ENCODE measurements at places on chromosomes 12 and 14. TPM values are rescaled to one million over a fixed set of nuclear protein-coding genes. Genes with fewer than 3 reads are reported as not detected.

- DNase-seq = peak; percentile 32
These were observed 8.3 kb downstream of the CDKL1 start for GRCh38 chr14:50388256-50388931.

- no peak for DNase-seq
These were observed 54.8 kb downstream of the NFKBIA start for GRCh38 chr14:35349496-35350365.

DNA sequence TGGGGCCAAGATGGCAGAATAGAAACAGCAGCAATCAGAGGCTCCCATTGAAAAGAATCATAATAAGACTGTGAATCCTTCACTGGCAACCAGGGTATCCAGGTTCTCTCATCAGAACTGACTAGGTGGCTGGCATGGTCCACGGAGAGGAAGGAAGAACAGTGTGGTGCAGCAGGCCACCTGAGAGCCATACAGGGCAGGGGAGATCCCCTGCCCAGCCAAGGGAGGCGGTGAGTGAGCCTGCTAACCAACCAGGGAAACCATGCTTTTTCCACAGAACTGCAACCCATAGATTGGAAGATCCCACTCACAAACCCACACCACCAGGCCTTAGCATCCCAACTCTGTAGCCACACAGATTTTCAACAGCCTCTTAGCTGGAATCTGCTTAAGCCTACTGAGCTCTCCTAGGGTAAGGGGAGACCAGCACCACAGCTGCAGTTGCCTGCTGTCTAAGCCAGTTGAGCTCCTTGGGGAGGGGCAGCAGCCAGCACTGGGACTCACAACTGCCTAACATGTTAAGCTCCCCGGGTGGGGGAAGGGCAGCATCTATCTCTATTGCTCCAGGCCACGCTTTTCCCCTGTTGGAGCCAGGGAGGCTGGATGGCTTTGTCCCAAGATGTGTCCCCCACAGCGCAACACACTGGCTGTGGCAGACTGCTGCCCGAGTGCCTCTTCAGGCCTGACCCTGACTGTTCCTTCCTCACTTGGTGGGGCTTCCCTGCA lies 342.6 kb upstream of the CCDC196 start:
- DNase-seq = peak; percentile 12

DNA sequence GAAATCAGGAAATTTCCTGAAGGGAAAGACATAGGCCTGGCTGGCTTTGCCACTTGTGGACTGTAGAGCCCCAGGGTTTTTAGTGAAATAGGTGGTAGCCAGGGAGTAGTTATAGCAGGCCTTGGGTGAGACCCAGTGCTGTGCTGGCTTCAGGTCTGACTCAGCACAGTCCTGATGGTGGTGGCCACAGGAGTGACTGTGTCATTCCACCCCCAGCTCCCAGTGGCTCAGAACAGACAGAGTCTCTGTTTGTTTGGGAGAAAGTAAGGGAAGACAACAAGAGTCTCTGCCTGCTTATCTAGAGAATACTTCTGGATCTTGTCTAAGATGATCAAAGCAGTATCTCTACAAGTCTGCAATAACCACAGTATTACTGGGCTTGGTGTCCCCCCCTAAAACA lies 27.5 kb upstream of the OR6J1 start:
- no peak for DNase-seq

DNA sequence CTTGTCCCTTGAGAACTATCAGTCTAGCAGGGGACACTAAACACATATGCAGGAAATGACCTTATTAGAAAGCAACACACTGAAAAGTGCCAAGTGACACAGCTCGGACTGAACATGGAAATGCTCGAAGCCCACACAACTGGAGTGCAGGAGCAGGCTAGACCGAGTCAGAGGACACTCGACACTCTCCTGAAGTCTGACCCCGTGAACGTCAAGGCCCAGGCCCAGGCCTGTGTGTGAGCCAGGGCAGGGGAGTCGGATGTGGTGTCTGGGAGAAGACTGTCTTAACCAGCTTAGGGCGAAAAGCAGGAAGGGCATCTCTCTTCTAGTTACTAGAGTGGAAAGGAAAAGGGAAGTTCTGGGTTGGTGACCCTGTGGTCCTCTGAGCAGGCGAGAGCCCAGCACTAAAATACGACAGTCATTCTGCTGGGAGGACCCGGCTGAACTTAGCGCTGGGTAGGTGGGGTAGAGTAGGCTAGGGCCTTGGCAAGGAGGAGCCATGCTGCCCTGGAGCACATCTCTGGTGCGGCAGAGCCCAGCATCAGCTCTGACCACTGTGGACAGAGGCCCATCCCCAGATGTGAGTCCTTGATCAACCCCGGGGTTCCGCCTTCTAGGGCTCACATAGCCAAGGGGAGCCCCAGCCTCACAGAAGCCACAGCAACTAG lies 93.0 kb downstream of the NTF3 start:
- DNase-seq = no peak

DNA sequence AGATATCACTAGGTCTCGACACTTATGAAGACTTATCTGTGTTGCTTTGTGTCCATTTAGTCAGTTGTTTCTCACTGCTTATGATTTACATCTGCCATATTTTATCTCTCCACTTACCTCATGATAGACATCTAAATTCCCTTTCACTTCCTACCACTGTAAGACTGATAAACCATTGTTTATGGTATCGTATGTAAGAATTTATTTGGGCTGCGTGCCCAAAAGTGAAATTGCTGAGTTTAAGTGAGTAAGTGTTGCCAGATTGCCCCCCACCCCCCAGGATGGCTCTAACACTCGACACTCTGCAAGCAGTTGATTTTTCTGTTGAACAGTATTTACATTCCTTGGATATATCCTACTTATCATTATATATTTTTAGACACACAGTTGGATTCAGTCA lies 69.9 kb upstream of the MON2 start:
- DNase-seq = no peak

- DNase-seq = no peak
These were observed 94.9 kb downstream of the CHGA start for GRCh38 chr14:93017898-93018297.

- no peak for DNase-seq
These were observed 292.3 kb downstream of the FLRT2 start for GRCh38 chr14:85822236-85822635.

- no peak for DNase-seq
These were observed 96.8 kb upstream of the MDM1 start for GRCh38 chr12:68428724-68429501.

GRCh38 chr12:130198026-130198662 lies 35.9 kb downstream of the FZD10 start:
- no peak for DNase-seq

DNA sequence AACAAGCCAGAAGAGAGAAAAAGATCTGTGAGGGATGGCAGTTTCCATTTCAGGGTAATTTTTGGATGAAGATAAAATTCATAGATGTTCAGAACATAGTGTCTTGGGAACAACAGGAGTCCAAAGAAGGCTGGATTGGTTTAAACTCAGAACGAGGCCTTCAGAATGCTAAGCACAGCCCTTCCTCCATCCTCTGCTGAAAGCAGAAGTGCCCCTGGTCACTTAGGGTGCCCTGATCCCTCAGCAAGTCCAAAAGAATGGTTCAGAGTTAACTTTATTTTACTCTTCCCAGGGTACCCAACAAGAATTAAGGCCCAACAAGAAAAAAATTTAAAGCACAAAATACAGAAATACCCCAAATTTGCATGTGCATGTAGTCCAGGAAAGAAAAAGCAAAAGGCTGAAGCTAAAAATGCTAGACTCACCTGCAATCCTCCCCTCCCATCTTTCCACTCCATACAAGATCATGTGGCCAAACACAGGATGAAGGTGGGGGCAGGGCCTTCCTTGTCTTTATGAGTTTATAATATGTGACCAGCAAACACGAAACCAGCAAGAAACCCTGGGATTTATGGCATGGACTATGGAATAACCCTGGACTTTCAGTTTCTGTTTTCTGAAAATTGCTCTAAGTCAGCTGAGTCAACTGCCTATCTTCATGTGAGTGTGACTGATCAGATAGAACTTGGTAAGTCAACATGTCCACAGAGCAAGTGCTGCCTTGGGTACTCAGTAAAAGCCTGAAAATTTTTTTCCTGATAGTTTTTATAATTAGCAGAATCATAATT lies 21.2 kb downstream of the MAX start:
- no peak for DNase-seq

- DNase-seq = no peak
These were observed 40.3 kb downstream of the PEX5 start for GRCh38 chr12:7229741-7230140.

GRCh38 chr12:78641837-78642423 lies 222.6 kb upstream of the SYT1 start:
- DNase-seq = no peak

GRCh38 chr12:132235116-132235820 lies 91.0 kb downstream of the NOC4L start:
- DNase-seq = no peak

GRCh38 chr14:61950340-61950739 lies 188.1 kb downstream of the SNAPC1 start:
- no peak for DNase-seq

- no peak for DNase-seq
These were observed 64.5 kb downstream of the AMN start for GRCh38 chr14:102986810-102987579.

- peak; percentile 22 for DNase-seq
These were observed 77.6 kb upstream of the FUT8 start for GRCh38 chr14:65334765-65335410.

DNA sequence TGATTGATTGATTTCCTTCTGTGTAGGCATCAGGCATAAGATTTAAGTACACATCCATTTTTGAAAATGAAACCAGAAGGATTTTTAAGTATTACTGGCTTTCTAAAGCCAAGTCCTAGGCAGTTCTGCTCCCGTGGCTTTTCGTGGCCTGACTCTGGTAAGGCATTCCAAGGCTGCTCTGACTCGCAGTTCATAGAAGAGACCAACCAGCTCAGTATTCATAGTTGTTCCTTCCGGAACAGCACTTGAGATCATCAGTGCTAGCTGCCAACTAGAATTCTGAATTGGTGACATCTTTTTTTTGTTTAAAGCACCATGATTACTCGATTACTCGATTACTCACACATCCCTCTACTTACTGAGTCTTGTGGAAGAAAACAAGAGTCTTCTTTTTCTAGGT lies 25.9 kb downstream of the SUDS3 start:
- no peak for DNase-seq

GRCh38 chr14:53378142-53378541 lies 225.0 kb upstream of the DDHD1 start:
- DNase-seq = no peak

GRCh38 chr12:16610001-16610585 lies 4.1 kb upstream of the LMO3 start:
- no peak for DNase-seq

DNA sequence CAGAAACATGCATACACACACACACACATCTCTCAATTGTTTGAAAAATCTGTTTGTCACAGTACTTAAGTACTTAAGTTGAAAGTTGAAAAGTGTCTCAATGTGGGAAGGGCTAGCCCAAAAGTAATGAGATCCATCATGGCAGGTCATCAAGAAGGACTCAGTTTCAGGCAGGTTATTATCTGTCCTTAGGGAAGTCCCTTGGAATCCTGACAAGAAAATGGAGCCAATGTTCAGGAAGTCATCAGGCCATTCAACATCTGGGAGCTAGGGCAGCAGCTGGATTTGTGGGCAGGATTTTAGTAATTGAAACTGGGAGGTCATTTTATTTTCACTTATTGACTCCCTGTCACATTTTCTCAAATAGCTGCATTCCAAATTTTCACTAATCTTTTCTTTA lies 56.0 kb downstream of the MSRB3 start:
- no peak for DNase-seq

DNA sequence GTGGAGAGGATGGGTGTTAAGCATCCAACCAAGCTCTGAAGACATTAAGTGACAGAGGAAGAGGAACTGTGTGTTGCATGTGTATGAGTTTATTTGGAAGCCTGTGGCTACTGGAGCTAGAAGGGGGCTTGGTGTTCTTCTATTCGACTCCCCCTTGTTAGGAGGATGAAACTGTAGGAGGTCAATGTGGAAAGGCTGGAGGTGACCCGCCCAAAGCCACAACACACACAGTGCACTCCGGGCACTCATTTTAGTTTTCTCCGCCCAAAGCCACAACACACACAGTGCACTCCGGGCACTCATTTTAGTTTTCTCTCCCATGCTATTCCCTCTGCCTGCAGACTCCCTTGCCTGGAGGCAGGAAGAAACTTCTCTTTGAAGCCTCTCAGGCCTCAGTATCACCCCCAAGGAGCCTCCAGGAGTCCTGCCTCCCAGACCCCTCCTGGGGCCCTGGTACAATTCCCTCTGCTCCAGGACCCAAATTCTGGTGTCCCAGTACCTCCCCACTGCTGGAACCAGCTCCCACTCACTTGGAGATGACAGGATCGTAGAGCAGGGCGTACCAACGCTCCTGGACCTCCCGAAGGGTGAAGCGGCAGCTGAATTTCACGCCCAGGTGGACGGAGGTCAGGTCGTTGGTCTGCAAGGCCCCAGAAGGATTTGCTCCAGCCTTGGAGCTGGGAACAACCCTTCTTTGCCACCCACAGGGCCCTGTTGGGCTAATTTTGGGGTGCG lies 3.8 kb downstream of the MCRS1 start:
- DNase-seq = no peak

DNA sequence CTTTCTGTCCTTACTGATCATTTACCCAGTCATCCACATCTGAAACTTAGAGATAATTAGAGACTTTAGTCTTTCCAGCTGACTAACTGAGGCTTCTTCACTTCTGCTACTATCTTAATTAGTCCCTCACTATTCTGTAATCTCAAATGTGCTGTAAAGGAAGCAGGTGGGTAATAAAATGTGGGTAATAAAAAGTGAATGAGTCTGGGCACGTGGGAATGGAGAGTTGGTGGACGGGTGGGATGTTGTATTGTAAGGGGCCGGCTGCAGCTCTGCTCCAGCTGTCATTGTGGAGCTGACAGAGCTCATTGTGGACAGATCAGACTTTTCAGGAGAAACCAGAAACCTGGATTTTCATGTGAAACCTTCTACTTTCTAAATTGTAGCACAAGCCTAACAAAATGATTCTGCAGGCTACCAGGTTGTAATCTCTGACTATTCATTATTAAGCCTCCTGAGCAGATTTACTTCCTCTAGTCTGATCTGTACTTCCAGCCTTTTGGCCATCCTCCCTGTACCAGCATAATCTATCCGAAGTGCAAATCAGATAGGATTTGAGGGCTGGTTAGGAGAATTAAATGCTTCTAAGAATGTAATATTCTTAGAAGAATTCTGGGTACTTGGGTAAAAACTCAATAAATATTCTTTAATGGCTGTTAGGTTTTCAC lies 42.0 kb upstream of the BMAL2 start:
- no peak for DNase-seq

DNA sequence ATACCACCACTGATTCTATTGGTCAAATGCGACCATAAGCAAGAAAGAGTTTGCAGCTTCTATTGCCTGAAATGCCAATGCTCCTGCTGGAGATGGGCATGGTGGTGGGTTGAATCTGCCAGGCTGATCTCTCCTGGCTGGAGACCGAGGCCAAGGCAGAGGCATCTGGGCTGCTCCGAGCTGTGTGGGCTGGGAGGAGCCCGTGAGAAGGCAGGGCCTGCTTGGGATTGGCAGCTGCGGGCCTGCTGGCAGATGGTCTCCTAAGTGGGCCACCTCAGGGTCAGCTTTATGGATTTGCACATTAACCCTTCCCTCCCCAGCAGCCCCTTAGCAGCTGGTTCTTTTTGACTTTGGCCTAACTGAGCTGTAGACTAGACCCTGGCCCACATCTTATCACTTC lies 25.4 kb downstream of the SRRM4 start:
- DNase-seq = no peak

The ERG28 gene
- 29.4 TPM for total RNA-seq

The GRIP1 gene
- 22.5 TPM for total RNA-seq

The ATF7IP gene
- total RNA-seq = 169 TPM

The SENP1 gene
- 21.3 TPM for total RNA-seq

The IFT81 gene
- total RNA-seq = 9.3 TPM

The KLHDC1 gene
- not detected for total RNA-seq

The PLA2G1B gene
- 1.8 TPM for total RNA-seq

The A2M gene
- total RNA-seq = 3.4 TPM

The ZC3H14 gene
- total RNA-seq = 69.9 TPM

The RILPL1 gene
- 8.2 TPM for total RNA-seq
